Stimulated activated CD8-positive, alpha-beta memory T cell treated with anti-CD3 and anti-CD28 coated beads, Interleukin-4, amount 100 ng/mL, for 4 hours (primary cell): ENCODE measurements at places on chromosomes 4 and X.

- no peak for DNase-seq
These were observed 72.8 kb downstream of the TSPAN5 start for GRCh38 chr4:98585596-98585995.

DNA sequence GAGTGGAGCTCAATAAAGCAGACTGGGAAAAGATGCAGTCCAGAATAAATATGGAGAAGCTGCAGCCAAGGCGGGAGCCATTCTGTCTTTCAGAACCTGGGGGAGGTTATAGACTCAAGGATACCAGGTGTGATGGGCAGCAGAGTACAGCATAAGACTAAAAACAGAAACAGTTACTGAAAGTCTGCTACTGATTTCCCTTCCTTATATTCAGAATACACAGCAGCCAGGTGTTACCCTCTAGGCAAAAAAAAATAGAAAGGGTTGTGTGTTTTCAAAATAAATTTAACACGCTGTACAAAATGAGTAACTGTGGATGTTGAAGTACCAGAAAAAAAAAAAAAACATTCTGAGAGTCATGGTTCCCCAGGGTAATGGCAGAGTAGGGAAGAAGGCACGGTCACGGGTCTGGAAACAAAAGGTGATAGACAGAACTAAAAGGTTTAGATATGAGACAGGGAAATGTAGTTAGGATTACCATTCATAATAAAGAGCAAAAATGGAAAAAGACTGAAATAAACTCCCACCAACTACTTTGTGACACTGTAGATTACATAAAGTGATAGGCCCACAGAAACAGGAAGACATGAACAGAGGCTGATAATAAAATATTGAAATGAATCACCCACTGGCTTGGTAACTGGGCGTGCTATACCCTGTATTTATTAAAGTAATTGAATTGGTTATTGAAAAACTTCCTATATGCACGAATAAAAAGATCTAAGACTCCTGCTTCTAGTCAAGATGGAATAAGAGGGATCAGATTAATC is 10.8 kb upstream of the HHIP start:
- no peak for DNase-seq

DNA sequence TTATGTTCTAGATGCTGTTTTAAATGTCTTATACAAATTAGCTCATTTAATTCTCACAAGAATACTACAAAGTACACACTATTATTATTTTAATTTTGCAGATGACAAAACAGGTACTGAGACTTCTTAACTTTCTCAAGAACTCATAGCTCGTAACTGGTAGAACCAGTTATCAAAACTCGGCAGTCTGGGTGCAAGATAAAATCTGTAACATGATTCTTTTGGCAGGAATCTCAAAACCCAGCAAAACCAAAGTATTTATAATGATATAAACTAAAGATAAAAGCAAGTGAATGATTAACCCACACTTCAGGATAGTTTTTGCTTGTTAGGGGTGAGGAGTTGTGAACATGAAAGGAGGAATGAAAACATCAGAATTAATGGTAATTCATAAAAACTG is 27.6 kb downstream of the CLNK start:
- DNase-seq: no peak

- DNase-seq: no peak
These were observed 17.2 kb downstream of the EDNRA start for GRCh38 chr4:147498031-147498660.

GRCh38 chrX:6694221-6694620 is 159.3 kb upstream of the VCX3A start:
- no peak for DNase-seq

DNA sequence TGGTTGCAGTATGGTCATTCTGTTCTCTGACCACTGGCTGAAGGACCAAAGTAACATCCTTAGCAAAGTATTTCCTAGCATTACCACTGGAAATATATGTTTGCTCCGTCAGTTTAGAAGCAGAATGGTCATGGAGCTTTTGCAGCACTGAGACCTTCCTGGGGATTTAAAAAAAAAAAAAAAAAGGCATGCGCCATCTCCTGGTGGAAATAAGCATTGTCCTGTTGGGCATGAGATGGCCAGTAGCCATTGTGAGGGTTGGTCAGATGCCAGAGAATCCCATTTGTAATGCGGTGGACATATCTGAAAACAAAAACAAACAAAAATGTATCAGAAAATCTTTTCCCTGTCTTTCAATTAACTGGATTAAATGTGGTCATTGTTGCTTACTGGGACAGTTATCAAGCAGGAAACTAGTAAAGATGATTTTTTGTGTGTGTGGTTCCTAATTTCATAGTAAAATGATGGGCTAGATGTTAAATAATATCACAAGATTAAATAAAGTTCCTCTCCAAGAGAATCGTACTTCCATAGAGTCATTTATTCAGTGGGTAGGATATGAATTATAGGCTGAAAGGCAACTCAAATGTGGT is 139.6 kb downstream of the SOWAHB start:
- no peak for DNase-seq

GRCh38 chr4:6367371-6367851 is 97.8 kb downstream of the WFS1 start:
- no peak for DNase-seq

DNA sequence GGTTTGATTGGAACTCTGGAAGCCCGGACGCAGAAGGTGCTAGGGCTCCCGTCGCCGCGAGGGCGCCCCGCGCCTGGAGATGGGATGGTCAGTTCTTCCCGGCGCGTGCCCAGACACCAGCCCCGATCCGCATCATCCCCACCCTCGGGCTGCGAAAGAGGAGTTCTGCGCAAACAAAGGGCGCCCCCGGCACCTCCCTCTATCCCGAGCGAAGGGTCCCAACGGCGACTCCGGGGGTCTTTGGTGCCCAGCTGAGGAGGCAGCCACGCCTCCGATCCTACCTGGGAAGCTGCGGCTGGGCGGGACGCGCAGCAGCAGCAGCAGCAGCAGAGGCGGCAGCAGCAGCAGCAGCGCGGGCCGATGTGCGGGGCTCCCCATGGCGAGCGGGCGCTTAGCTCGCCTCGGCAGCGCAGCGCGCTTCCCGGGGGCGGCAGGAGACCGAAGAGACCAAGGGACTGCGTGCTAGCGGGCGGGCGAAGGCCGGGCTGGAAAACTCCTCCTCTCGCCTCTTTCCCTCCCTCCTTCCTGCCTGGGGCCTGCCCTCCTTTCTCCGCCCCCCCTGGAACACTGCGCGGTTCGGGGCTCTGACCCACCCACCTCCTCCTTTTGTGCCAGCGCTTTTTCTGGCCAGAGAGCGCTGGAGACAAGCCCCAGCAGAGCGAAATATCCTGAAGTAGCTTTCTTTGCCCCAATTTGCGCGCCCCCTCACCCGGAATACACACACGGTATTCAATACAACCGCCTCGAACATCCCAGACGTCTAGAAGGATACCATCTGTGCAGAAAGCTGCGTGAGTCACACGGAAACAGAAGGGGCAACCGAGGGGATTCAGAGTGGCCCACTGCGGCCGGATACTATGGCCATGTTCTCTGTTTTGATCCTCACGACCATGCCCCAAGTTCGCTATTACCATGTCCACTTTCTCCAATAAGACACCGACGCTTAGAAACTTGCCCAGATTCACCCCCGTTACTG is at the start of gene SRPX:
SRPX (minus strand) TSS at position 457 of the 976 bp plus-strand sequence; CDS start at position 378, 79 bp downstream.
- DNase-seq: no peak

DNA sequence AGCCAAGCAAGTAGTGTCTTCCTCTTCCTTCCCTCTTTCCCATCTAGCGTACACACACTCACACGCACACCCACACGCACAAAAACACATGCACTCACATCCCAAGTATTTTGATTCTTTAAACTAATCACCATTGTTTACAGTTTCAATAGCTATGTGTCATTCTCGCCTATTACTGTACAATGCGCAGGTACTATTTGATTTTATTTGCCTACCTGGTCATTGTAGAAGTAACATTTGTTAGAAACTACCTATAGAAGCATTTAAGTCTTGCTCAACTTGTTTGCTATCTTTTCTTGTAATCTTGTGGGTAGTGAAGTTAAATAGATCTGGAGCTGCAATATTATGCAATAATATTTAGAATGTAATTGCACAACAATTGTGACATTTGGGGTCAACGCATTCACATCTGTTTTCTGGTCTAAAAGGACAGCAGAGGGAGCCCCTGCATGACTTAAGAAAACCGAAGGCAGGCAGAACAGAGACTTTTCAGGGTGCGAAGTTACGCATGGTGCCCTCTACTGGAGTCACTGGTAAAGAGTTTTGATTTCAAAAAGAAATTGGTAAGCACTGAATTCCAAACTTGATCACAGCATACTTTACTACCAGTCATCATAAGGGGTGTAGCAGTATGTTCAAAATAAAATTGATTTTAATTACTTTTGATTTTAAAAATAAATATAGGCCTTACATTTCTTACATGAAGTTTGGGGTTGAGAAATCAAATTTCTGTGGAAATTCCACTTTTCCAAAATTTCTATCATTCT is 503.3 kb upstream of the FAM241A start:
- DNase-seq: no peak
